Fibroblast of skin of left biceps (primary cell): ENCODE measurements at places on chromosomes 4 and X.

GRCh38 chr4:3420606-3420955 is 21.2 kb upstream of the HGFAC start:
- no peak for DNase-seq

DNA sequence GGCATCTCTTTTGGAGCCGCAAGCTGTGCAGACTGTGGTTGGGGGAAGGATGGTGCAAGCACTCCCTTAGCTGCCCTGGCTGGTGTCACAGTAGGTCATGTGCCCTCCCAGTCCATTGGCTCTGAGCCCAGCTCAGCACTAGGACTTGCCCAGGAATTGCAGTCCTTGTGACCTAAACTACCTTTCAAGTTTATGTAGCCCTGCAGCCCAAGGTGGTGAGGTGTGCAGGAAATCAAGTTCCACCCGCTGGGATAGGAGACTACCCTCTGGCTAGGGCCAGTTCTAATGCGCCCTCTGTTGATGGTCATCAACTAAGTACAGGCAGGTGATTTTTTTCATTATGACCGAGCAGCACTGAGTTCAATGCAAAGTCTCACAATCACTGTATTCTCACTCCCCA is 335.2 kb downstream of the UBE2NL start:
- DNase-seq = no peak

GRCh38 chrX:118551426-118551825 is 55.8 kb downstream of the DOCK11 start:
- DNase-seq = no peak

DNA sequence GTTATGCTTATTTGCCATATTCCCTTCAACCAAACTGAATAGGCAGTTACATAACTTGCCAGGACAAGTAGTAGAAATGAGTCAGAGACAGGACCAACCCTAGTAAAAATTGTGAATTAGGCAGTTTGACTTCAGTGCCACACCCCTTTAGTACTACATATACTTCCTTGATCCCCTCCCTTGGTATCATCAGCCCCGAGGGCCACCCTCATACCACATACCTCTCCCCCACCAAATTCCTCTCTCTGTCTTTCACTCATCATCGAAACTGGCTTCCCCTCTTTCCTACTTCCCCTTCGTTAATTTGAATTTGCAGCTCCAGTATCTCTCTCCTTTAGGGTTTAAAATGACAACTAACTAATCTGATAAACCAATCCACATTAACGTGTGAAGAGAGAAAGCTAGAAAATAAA is 7.9 kb upstream of the PTPN13 start:
- DNase-seq = no peak

DNA sequence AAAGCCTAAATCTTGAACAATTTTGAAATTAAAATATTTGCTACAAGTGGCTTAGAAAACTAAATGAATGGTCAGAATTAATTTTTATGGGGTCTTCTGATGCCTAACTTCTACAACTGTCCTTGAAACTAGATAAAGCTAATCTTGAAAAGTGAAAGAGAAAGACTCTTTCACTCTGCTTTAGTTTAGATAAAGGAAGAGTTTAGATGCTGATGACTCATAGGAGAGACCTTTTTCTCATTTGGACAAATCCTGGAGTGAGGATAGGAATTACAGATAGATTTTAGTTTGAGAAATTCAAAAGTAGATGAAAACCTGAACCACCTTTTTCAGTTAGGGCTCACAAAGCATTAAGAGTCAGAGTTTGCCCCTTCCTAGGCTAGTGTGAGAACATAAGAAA is 342.3 kb upstream of the GRID2 start:
- DNase-seq = no peak

DNA sequence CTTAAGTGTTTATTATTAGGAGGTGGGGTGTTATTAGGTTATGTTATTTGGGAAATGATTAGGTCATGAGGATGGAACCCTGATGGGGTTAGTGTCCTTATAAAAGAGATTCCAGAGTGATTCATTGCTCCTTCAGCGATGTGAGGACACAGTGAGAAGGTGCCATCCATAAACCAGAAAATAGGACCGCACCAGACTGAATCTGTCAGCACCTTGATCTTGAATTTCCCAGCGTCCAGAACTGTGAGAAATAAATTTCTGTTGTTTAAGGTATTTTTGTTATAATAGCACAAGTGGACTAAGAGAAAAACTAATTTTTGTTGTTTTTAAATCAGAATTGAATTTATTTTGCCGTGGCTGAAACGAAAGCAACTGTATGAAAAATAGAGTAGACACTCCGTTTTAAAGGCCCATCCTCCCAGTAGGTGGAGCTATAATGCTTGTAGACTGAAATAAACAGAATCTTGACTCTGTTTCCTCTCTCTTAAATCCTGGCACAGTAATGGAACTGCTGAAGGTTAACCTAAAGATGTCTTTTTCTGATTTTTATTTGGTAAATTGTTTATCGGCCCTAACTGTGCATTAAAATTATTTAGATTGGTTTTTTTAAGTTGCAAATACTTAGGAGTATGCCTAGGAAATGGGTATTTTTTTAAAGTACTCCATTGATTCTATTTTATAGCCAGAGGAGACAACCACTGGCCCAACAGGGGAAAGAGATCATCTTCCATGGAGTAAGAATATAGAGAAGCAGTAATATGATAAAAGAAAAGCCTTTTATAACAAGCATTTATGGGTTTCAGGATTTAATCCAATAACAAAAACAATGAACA is 133.2 kb upstream of the ADAMTS3 start:
- peak; percentile 2 for DNase-seq

DNA sequence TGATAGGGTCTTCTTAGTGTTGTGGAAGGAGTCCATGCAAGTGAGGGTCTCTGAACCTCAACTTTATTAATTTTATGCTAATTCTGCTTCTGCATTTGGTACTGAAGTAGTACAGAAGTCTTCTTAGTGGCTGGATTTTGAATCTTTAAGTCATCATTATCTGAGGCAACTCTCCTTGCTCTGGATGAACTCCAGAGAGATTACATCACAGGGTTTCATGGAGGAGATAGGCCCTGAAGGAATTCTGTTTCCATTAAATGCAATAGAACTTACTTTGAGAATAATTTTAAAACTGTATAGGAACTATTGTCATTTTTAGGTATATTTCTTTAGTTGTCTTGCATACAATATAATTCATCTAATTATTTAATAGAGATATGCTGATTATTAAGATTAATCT is 451.2 kb downstream of the FAT4 start:
- DNase-seq = no peak

DNA sequence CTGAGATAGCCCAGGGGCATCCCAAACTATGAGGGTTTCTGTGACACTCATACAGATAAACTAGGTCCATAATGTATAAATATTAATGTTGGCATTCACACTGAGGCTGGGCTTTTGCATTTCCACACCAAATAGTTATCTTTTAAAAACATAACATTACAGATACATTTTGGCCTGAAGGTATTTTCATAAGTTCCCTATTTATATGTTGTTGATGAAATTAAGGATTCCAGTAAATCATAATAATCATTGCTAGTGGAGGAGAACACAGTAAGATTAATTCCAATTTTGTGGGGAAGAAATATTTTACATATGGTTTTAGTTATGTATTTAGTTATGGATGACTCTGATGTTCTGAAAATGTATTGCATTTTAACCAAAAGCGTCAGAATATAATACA is 479.6 kb downstream of the CCSER1 start:
- DNase-seq = no peak

- no peak for DNase-seq
Observed at GRCh38 chrX:136620780-136621179, 27.2 kb upstream of the CD40LG start.

DNA sequence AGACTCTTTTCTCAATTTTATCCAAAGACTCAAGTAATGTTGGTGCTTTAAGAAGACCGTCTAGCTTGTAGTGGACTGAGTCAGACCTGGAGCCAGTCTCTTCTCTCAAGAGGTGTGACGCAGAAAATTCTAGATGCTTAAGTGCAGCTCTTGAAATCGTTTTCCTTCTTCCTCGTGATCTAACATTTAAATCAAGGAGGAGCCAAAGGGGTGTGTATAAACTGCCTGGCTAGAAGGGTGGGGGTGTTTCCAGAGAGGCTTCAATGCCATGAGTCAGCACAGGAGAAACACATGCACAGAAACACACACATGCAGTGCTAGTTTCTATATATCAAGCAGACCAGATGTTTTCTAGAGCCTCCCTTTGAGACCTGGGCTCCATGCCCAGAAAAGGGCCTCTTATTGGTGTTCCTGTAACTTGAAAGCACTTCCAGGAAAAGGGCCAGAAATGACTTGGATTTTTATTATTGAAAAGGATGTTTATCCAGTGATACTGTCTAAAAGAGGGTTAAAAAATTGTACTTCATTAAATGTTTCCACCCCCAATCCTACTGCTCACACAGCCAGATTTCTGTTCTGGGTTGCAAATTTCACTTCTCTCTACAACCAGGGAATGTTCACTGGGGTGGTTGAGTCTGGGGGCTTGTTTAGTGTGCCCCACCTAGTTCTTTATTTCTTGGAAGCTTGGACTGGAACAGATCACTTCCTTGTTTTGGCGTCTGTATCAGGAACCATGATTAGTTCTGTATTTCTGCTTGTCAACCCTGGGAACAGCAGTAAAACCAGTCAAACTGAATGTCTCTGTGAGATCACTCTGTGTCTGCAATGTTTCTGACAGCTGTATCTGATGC is at the start of gene CLIC2:
Gene CLIC2, minus strand, starts transcription at position 129 of the 851 bp plus-strand sequence. CDS start 187 bp downstream, outside the sequence.
- peak; percentile 72 for DNase-seq

DNA sequence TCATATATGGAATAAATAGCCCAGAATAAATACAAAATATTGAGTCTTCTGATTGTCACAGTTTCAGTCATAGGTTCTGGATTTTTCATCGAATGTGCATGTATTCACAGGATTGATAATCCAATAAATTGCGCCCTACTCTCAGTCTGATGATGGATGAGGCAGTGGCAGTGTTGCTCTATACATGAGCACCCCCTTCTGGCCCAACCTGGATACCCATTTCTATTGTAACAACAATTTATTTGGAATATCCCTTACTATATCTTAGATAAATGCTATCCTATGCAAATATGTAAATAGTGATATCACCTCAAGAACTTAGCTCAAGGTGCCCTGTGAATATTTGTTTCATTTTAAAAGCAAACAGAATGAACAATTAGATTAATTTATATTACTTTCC is 733.7 kb upstream of the PABPC4L start:
- no peak for DNase-seq

DNA sequence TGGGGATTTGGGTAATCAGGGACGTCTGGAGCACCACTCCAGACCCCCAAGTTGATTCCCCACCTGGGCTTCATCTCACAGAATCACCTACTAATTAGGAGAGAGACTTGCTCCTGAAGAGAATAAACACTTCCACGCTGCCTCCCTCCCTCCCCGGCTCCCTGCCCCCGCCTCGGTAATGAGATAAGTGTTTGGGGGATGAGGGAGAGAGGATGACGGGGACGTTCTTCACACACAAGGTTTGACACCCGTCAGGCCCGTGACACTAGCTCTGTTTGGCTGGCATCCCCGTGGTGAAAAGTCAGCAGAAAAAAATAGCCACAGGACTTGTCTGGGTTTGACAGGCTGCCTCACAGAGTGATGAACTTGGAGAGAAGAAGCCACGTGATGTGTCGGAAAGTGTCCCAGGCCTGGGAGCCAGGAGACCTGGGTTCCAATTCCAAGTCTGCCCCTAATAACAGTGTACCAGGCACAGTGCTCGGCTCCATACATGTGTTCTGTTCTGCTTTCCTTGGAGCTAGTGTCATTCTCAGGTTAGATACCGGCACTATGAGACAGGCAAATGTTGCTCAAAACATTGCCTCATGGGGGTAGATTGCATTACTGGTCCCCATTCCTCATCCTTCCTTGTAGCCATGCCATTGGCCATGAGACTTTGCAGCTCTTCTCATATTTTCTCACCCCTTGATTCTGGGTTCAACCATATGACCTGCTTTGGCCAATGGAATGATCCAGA is 578.0 kb downstream of the BCOR start:
- no peak for DNase-seq

- DNase-seq = no peak
Observed at GRCh38 chrX:106246511-106246910, 78.4 kb downstream of the PWWP3B start.

- DNase-seq = no peak
Observed at GRCh38 chr4:26596843-26597242, 13.0 kb downstream of the TBC1D19 start.

GRCh38 chrX:38857736-38858523 is 56.7 kb downstream of the MID1IP1 start:
- DNase-seq = no peak

DNA sequence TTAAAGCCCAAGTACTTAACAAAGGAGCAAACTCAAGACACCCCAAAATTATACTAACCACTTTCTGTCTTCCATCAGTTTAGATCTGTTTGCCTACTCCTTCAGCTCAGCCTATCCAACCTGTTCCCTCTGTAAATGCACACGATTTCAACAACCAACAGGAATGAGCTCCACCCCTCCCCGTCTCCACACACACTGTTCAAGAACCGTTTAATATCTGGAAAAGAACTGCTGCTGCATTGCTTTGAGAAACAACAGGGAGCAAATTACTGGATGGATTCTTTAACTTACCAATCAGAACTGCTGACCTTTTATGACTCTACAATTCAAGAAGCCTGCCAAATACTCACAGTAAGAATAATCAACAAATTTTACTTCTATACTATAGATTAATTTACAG is 87.0 kb downstream of the FBXW7 start:
- no peak for DNase-seq

- no peak for DNase-seq
Observed at GRCh38 chrX:78622831-78623230, 36.3 kb downstream of the RTL3 start.

DNA sequence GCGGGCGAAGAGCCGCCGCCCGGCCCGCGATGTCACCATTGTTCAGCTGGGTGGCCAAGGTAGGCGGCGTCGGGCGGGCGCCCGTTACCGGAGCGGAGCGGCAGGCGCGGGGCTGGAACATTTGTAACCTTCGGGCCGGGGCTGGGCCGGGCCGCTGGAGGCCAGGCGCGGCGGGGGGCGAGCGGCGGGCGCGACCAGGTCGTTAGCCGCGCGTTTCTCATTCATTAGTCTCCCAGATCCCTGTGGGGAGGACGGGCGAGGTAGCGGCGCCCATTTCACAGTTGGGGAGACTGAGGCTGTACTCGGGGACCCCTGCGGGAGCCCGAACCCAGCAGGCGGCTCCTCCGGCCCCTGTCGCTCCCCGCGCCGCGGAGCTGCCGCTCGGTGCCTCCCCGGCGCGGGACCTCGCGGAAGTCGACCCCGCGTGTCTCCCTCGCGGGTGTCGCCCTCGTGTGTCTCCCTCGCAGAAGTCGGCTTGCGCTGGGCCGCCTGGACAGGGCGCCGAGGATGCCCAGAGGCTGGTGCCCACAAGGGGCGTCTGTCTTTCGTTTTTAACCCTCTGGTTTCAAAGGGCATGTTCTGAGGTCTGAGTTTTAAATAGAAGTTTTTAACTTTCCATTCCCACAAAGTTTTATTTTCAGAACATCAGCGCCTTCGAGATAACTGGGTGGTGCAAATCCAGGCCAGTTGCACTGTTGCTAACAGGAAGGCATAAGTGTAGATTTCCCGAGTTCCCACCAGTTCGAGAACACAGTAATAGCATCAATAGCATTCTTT is 17.5 kb downstream of the PTTG2 start:
- DNase-seq = no peak
